ENCODE measurements at places on chromosomes 12 and 14.

- no peak for ATAC-seq
Observed at GRCh38 chr14:25014440-25014839, 35.5 kb downstream of the STXBP6 start.

GRCh38 chr12:43434614-43435013 lies 117.4 kb downstream of the ADAMTS20 start:
- no peak for ATAC-seq

GRCh38 chr14:75781096-75781495 lies 120.0 kb downstream of the TTLL5 start:
- ATAC-seq = no peak

DNA sequence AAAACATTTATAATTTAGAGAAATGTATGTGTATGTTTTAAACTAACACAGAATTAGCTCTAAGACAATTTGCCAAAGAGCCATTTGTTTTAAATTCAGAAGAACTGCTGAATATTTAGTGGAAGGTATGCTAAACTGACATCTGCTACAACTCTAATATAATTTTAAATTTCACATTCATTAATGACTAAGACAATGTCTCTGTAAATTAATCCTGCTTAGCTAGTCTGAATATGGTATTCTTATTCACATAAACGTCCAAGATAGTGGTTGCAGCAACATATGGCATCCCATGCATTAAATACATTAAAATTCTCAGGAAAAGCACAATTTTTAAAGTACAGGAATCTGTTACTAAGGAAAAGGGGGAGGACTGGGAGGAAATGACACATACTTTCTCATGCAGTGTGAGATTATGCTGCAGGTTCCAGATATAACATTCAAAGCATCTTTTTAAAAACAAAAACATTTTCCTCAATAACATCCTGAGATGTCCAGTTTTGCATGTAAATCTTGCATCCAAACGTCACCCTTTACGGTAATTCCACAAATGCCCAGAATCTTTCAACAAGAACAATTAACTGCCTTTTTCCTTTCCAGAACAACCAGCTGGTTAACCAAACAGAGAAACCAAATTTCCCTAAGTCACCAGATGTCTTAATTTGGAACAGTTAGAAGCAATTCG lies 26.9 kb downstream of the WDR89 start:
- no peak for ATAC-seq

- ATAC-seq = no peak
Observed at GRCh38 chr12:133201888-133202287, 20.6 kb downstream of the ZNF268 start.

DNA sequence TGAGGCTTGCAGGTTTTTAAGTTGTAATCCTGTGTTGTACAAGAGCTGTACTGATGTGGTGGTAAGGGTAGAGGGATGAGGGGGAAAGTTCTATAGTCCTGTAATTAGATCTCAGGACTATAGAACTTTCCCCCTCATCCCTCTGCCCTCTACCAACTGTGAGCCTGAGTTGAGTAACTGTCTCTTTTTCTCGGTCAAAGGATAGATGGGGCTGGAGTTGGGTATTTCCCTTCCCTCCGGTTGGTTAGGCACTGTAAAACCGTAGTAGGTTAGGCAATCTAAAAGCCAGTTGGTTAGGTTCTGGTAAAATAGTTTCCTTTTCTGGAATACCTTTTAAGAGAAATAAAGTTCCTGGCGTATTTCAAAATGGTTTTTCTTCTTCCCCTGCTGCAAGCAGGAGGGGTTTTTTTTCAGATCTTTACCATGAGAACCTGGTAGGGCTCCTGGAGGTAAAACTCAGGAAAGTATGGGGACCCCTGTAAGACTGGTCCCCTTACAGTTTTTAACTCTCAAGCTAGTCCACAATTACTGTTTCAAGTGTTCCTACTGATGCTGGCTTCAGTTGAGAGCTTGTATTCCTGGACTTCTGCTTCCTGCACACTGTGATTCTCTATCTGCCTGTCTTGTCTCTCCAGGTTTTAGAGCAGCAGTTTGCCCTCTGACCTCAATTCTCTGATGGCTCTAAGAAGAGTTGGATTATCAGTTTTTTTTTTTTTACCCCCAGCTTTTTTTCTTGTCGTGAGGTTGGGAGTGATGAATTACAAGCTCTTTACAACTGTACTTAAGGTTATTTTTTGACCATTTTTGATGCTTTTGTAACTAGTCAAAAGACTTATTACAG lies 58.7 kb downstream of the FUT8 start:
- peak; percentile 91 for ATAC-seq

DNA sequence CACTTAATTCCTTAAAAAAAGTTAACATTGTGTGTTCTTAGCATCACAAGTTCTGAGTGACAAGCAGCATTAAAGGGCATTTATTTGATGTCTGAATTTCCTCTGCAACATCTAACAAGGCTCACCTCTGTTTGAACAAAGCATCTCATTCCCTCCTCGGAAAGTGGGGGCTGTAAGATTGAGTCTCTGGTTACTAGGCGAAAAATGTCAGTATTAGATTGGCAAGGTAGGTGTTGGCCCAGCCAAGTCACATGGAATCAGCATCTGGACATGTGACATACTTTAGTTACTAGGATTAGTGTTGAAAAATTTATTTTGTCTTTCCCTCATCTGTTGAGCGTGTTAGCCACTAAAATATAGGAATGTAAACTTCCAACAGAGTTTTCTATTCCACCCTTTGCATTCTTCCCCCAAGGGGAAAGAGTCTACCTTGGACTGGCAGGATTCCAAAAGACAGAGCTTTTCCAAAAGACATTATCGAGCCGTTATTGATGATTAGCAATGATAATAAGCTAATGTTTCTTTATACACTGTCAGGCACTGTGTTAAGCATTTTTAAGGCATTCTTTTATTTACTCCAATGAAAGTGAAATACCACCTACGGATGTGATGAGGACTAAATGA lies 194.9 kb upstream of the BTG1 start:
- ATAC-seq = no peak

- ATAC-seq = no peak
Observed at GRCh38 chr12:116984098-116984497, 73.3 kb downstream of the FBXW8 start.

GRCh38 chr12:14357486-14357885 lies 8.0 kb upstream of the ATF7IP start:
- ATAC-seq = no peak

GRCh38 chr12:66598608-66599007 lies 80.3 kb downstream of the GRIP1 start:
- no peak for ATAC-seq

- no peak for ATAC-seq
Observed at GRCh38 chr12:14129611-14130195, 148.3 kb upstream of the GRIN2B start.

DNA sequence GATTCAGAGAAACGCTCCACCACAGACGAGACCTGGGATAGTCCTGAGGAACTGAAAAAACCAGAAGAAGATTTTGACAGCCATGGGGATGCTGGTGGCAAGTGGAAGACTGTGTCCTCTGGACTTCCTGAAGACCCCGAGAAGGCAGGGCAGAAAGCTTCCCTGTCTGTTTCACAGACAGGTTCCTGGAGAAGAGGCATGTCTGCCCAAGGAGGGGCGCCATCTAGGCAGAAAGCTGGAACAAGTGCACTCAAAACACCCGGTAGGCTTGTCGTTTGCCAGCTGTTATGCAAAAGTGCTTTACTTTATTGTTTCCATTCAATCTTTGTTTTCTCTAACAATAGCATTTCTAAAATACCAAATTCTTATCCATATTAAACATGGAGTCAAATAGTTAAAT lies 287.3 kb downstream of the NAV3 start:
- no peak for ATAC-seq

GRCh38 chr12:108833355-108833733 lies 24.0 kb downstream of the SSH1 start:
- ATAC-seq = no peak

DNA sequence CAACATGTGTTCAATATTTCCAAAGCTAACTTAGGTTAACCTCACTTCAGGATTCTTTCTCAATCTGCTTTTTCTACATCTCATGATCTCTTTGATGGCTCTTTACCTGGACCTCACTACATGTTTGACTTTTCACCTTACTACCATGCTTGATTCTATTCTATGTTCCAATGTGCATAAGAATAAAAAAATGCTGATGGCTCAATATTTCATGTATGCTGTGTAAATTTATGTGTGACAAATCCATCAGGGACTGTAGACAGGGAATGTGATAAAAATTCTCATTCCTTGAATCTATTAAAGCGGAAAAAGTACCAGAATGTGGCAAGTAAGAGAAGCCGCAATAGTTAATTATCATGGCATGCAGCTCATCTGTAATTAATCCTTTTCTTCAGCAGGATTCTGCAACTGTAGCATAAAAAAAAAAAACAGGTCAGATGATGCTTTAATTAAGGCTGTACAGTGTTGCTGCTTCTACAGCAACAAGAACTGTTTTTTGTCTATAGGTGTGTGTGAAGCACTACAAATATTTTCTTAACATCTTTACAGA lies 276.9 kb upstream of the PRKD1 start:
- no peak for ATAC-seq

DNA sequence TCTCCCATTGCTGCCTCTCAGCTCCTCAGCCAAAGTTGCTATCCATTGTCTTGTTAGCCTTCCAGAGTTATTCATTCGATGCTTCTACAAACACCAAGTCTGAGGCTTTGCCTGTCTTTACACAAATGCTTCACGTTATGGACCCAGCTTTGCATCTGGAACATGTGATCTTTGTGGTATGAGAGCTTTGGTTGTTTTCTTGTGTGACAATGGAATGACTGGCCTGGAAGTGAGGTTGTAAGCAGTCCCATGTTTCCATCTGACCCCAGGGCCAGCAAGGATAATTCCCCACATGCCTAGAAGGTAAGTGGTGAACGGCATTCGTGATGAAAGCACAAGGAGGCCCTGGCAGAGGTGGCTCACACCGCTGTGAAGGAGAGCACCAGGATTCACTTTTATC lies 866.7 kb upstream of the TMEM132C start:
- no peak for ATAC-seq

- ATAC-seq = no peak
Observed at GRCh38 chr12:5565933-5566599, 134.2 kb downstream of the NTF3 start.

DNA sequence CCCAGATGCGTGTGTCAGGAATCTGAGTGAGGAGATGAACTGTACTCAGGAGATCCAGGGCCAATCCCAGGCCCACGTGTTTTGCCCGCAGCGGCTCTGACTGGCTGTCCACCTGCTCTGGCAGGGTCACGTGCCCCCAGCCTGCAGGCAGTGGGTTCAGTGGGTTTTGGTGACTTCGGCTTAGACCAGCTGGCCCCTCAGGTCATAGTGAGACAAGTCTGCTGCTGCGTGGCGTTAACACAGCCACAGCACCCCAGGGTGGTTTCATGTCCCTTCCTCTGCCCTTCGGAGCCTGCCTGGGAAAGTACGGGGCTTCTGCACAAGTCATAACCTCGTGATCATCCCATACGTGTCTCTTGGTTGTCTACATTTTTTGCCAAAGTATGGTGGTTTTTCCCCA lies 2.6 kb downstream of the FBRSL1 start:
- peak; percentile 61 for ATAC-seq

DNA sequence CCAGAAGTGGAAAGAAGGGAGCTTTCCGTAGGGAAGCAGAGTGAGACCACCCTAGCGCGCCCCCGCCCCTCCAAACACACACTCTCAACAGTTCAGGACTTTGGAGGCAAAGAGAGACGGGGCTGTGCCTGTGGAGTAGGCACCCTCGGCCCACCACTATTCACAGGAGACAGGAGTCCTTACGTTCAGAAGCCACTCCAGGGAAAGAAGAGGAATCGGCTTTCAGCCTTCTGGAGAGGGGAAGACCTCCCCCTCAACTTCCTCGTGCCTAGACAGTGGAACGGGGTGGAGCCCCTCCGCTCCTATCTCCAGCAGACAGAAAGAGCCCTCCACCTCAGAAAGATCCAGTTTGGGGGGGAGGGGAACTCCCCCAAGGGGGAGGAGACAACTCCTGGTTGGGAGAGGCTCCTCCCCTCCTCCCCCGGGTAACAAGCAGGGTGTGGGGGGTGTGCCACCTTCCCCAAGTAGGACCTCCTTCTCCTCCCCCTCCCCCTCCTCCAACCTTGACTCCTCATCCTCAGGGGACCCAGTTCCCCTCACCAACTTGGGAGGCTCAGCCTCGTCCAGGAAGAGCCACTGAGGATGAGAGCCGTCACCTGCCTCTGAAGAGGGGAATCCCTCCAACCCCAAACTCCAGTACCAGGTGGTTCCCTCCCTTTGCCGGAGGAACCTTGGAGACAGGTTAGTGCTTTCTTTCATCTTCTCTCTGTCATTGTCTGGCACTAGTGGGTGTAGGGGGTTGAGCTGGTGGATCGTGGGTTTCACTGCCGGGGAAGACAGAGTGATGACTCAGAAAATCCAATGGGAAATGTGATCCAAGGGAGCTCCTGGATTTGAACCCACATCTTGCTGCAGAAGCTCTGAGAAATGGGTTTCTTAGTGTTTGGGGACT lies 883 bp downstream of the FOXJ2 start:
- peak; percentile 42 for ATAC-seq

DNA sequence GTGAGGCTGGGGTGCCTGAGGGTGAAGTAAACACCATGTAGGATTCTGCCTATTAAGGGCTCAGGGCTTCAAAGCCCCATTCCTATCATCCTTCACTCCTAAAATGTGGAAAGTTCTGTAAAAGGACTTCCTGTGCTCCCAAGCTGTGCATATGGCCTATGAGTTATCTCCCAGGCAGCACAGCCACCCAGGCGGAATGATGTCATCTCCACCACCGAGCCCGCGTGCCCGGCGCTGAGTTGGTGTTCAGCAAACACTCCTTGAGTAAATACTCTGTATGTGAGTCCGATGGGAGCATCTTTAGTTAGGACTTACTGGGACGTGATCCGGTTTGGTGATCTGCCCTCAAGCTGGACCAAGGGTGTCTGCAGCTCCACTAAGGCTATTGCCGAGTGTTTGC lies 437.3 kb downstream of the MED13L start:
- no peak for ATAC-seq

DNA sequence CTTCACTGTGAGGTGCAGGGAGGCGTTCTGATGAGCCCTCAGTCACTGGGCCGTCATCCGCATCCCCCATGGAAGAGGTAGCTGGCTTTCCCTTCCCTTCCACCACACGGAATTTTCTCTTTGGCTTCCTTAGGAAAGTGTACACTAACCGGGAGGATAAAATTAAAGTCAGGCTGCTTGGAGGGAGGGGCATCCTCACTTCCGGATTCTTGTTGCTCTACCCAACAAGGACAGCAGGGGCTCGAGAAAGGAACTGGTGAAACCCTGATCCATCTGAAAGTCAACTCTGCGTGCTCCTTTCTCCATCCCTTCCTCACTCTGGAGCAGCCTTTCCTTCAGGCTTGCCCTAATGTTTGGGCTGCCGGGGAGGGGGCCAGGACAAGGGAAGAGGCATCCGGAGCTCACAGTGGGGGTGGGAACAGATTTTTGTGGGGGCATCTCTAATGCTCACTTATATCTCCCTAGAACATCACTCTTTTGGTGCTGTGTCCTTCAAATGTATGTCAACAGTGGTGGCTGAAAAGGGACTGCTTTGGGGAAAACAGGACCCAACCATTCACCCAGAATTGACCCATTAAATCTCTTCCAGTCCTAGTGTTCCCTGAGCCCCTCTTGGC lies 101.4 kb upstream of the FKBP4 start:
- no peak for ATAC-seq

- ATAC-seq = no peak
Observed at GRCh38 chr12:65956056-65956738, 131.9 kb downstream of the HMGA2 start.

- ATAC-seq = peak; percentile 57
Observed at GRCh38 chr14:95725685-95726336, 11.9 kb upstream of the TCL1A start.

- ATAC-seq = no peak
Observed at GRCh38 chr12:28570811-28571210, 380.6 kb downstream of the CCDC91 start.

- no peak for ATAC-seq
Observed at GRCh38 chr14:70842851-70843462, 33.6 kb upstream of the MAP3K9 start.

Measured in stimulated activated memory B cell treated with anti-CD40 and anti-IgM and Interleukin-4, amounts not matched to agents 10 μg/mL and 1 μg/mL and 100 μg/mL, for 72 hours (primary cell).